ENCODE measurements at places on chromosomes 12 and 14.

DNA sequence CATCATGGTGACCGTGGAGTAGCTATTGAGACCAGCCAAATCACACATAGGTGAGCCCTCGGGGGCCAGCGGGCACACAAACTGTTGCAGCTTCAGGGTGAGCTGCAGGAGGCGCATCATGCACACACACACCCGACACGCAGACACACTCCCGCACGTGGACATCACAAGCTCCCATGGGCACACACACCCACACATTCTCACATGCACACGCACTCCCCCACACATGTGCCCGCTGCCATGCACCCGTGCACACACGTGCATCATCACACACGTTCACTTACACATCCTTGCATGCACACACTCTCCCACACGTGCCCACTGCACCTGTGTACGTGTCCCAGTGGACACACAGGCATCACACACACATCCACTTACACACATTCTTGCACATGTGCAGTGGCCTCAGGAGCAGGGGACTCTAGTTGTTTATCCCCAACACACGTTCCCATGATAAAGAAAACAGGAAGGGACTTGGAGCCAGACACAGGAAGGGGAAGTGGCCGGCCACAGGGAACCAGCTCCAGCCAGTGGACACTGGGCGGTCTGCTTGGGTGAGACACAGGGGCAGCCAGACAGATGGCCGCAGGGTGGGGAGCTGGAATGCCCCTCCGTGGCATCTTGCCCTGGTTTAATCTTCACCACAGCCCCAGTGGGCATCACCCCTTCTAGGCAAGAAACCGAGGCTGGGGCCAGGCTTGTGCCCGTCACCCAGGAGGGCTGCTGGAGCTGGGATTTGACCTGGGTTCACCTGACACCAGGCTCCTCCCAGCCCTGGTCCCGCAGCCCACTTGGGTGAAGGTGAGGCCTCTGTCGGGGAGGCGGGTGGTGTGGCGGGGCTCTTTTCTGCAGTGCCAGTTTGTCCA lies 49.7 kb downstream of the CYP46A1 start:
- no peak for DNase-seq

DNA sequence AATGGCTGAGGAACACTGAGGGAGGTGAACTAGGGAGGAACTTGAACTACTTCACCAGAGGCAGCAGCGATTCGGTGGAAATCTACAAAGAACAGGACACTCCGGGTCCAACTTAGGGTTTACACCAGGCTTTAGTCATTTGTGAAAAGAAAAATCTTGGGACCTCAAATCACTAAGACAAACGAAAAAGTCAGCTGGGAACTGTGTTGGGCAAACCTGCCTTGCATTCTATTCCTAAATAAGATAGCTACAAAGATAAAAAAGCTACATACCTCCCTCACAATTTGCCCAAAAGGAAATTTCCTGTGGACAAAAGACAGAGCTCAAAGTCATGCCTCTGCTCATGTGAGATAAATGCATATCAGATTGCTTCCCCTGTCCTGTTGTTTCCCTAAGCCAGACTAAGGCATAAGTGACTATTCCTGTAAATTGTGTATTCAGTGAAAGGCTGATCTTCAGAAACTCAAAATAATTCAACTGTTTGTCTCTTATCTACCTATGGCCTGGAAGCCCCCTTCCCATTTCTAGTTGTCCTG lies 106.6 kb downstream of the APAF1 start:
- no peak for DNase-seq

DNA sequence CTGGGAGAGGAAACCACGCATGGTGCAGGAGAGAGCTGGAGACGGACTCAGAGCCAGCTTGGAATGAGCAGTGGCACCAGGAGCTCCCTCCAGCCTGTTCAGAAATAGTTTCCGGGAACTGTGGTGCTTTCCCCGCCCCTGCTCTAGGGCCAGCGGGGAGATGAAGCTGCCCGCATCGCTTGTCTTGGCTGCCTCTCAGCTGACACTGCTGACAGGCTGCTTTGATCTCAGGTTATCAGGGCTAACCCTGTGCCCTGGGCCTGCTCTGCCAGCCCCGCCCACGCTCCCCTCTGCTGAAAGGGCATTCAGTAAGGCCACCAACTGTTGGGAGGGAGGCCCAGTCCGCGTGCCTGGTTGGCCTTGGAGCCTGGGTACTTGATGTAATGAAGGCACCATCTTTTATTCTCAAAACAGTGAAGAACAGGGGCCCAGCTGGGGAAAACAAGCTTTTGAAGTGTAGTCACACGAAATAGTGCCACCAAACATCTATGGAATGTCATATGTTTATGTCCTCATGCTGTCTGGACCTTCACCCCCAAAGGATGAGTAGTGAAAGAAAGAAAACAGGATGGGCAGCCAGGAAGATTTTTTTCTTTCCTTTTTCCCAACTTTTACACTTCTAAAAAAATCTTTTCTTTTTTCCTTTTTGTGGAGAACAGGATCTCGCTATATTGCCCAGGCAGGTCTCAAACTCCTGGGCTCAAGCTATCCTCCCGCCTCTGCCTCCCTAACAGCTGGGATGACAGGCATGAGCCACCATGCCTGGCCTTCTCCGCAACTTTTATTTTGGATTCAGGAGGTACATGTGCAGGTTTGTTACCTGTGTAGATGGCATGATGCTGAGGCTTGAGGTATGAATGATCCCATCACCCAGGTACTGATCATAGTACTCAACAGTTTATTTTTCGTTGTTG lies 115.9 kb upstream of the TBX3 start:
- DNase-seq = peak; percentile 21

DNA sequence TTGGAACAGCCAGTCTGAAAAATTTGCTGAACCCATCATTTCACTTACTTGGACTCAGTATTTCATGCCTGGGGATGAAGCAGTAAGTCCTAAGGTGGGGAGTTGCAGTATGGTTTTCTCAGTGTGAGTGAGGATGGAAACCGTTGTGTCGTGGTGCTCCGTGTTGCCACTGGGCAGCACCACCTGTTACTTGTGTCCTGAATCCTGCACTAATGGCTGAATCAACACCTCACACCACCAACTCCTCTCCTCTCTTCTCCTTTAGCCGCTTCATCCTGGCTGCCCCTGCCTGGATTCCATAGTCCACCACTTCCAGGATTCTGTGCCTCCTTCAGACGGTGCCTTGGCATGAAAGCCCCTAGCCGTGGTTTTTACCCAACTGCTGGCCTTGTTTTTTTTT lies 3.0 kb upstream of the EP400 start:
- no peak for DNase-seq

- DNase-seq = no peak
Observed at GRCh38 chr14:100629696-100630095, 42.5 kb upstream of the BEGAIN start.

DNA sequence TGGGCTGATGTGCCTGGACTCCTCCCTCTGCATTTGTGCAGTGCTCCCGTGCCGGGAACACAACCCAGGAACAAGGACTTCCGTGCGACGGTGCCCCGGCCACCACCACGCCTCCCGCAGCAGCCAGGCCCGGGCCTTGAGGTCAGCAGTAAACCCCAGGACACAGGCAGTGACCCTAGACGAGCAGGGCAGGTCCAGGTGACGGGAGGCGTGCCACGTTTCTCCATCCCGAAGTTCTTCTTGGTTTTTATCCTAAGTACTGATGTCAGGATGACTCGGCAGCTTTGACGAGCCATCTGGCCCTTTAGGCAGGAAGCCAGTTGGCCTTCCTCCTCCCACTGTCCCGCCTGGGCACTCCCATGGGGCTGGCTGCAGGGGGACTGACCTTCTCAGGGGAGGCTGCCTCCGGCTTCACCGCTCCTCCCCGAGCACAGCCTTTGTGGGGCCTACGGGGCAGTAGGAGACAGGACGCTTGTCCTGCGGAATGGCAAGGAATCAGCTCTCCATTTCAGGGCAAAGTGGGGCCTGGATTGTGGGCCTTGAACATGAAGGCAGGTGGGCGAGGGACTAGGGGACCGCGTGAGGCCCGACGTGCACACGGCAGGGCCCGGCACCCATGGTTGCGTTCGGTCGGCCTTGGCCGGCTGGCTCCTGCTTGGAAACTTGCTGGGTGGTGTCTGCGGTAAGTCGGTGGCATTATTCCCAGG lies 94.1 kb downstream of the FBXL14 start:
- DNase-seq = no peak

- DNase-seq = no peak
Observed at GRCh38 chr12:52149651-52150241, 42.1 kb downstream of the KRT80 start.

DNA sequence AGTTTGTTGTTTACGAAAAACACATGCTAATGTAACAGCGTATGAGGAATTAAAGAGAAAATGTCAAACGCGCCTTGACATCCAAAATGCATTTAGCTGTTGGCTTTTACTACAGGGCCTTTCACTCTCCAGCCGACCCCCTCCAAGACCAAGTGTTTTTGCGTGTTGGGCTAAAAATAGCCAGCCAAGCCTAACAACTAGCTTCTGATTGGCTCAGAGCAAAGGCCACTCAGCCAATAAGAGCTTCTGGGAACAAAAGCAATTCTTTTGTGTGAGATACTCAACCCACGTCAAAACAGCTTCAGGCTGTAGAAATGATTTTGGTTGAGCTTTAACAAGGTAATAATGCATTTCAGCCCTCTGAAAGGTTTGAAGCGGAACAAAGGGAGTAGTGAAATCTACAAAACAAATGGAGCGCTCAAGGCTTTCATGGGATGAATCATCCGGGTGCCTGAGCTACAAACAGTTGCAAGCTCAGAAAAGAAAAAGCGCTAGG lies 198.7 kb upstream of the DCN start:
- peak; percentile 81 for DNase-seq

- no peak for DNase-seq
Observed at GRCh38 chr14:58560208-58560607, 77.6 kb upstream of the DACT1 start.

- no peak for DNase-seq
Observed at GRCh38 chr12:9588749-9589148, 19.0 kb downstream of the KLRB1 start.

DNA sequence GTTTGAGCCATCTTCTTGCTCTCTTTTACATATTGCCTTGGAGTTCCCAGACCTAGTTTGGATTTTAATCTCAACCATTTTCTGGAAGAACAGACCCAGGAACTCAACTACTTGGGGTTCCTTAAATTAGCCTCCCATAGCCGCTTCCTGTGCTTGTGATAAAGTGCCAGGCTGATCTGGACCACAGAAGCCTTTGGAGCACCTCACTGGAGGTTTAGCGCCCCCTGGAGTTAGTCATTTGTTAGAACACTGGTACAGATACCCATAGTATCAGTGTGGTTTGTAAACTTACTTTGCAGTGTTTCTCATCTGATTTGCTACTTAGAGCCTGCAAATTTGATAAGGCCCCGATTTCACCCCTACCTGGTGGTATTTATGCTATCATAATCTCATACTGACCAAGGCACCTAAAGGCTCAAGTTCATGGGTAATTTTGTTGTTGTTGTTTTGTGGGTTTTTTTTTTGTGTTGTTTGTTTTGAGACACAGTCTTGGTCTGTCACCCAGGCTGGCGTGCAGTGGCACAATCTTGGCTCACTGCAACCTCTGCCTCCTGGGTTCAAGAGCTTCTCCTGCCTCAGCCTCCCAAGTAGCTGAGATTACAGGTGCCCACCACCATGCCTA lies 3.7 kb downstream of the UNC119B start:
- DNase-seq = peak; percentile 26

GRCh38 chr12:42625611-42626010 lies 36.1 kb upstream of the PRICKLE1 start:
- DNase-seq = no peak

DNA sequence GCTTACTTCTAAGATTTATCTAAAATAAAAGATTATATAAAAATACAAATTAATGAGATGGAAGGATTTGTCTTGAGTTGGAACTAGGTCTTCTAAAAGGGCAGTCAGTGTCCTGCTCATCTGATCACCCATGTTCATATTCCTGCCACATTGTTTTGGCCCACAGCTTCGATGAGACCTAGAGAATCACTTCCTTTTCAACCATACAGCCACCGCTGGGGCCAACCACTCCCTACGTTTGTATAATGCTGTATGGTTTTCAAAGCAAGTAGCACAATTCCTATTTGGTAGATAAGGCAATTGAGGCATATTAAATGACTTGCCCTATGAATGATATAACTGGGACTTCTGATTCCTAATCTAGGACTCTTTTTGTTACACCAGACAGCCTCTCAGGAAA lies 249.4 kb downstream of the ZFP36L1 start:
- no peak for DNase-seq

DNA sequence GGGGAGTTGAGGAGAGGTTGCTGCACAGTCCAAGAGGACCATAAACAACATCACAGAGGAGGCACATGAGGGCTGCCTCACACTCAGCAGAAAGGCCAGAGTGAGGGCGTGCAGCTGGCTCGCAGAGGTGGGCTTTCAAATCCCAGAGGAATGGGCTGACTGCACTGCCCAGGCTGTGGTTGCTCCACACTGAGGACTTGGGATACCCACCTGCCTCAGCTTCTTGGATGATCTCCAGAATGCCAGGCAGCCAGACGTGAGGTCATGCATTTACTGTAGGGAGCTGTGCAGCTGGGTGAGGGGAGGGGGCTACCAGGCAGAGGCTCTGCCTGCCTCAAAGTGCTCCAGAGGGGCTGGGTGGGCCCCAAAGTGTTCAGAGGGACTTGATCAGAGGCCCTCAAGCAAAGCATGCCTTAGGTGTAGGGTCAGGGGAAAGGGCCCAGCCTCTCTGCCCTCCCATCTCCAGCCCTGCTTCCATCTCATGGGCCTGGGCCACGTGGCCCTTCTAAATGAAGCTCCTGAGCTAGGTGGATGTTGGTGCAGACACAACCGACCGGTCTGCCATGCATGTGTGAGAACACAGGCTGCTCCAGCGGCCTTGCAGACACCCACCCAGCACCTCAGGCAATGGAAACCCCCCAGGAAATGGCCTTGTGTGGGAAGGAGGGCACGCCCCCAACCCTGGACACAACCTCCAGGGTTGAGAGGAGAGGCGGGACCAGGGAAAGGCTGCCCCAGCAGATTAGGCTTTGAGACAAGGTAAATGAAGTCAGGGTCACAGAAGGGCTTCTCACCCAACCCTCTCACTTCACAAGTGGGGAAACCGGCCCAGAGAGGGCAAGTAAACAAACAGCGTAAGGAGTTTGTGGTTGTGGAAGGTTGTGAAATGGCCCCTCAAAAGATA lies 90.8 kb downstream of the NTF3 start:
- DNase-seq = no peak

DNA sequence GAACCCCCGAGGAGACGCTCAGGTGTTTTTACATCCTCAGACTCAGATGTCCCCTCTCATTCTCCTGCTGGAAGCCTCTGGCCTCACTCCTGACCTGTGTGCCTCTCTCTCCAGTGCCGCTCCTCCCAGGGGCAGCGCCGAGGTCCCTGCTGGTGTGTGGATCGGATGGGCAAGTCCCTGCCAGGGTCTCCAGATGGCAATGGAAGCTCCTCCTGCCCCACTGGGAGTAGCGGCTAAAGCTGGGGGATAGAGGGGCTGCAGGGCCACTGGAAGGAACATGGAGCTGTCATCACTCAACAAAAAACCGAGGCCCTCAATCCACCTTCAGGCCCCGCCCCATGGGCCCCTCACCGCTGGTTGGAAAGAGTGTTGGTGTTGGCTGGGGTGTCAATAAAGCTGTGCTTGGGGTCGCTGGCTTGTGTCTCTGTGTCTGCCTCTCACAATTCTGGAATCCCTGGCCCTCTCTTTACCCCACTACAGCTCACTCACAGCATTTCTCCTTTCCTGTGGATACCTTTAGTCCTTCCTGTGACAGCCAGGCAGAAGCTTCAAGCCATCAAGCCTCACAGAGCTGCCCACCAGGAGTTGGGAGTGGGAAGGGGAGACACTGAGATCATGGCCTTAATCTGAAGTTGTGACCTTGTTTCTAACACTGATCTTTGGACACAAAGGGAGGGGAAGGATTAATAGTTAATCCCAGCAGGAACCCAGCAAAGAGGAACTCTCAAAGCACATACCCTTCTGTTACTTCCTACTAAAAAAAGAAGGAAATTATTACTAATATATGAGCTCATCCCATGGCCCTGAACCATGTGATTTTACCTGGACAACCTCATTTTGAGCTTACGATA lies 1.1 kb upstream of the SOAT2 start:
- DNase-seq = no peak

GRCh38 chr12:65188179-65188701 lies 18.9 kb downstream of the LEMD3 start:
- no peak for DNase-seq

All from right kidney (tissue), 9 donors.